ENCODE measurements at places on chromosomes 2 and 18.

DNA sequence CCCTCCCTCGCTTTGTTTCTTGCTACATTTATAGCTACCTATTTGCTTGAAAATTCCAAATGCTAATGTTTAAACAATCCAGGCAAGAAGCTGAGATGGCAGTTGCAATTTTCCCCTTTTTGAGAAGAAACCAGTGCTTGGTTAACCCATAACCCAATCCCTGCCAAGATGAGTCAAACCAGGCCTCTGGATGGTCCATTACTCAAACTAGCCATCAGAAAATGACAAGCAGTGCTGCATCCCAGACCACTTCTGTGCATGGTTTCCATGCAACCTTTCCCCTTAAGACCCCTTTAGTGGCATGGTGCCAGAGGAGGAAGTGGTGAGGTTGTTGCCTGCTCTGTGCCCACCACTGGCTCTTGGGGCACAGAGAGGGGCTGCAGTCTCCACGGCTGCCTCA lies 131.2 kb upstream of the RMP24 start:
- DNase-seq = no peak

DNA sequence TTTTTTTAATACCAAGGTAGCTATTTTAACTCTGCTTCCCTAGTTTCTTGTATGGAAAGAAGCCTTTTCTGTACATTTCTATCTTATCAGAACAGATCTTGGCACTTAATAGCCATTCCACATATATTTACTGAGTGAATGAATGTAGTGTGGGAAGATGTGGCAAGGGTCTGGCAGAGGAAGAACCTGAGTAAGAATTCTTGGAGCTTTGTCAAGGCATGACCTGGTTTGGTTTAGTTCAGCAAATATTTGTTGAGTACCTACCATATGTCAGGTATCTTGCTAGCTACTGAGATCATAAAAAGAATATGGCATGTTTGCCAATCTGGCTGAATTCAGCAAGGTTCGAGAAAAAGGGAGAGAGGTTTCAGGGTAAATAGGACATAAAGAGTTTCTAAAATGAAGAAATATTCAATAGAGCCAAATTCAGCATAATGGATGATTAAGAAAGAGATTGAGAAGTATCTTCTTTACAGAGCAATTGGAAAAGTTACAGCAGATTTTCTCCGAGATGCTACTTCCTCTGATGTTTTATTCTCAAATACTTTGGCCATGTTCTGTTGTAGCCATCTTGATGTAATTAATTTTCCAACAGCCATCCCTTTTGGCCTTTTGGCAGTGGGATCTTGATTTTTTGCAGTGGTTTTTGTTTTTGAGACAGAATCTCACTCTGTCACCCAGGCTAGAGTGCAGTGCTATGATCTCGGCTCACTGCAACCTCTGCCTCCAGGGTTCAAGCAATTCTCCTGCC lies 21.7 kb upstream of the MEP1B start:
- DNase-seq = no peak

- no peak for DNase-seq
Measured at GRCh38 chr18:35508030-35508429, 10.3 kb upstream of the INO80C start.

- no peak for DNase-seq
Measured at GRCh38 chr2:28721601-28722191, 29.9 kb upstream of the PPP1CB start.

DNA sequence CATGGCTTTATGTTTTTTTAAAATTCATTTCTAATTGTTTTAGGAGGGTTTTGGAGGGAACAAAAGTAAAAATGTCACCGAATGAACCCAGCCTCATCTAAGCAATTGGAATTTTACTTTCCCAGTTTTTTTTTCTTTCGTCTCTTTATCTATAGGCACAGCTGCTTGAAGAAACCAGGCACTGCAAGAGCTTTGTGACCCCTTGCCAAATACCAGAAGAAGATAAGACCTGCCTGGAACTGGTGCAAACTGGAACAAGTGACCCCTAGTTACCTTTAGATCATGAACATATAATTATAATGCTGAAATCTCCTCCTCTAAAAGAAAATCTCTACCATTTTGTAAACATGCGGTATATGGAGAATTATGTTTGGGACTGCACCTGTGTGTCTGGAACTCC lies 100.9 kb downstream of the TSN start:
- no peak for DNase-seq

- DNase-seq = no peak
Measured at GRCh38 chr2:203412546-203413331, 84.5 kb downstream of the ABI2 start.

DNA sequence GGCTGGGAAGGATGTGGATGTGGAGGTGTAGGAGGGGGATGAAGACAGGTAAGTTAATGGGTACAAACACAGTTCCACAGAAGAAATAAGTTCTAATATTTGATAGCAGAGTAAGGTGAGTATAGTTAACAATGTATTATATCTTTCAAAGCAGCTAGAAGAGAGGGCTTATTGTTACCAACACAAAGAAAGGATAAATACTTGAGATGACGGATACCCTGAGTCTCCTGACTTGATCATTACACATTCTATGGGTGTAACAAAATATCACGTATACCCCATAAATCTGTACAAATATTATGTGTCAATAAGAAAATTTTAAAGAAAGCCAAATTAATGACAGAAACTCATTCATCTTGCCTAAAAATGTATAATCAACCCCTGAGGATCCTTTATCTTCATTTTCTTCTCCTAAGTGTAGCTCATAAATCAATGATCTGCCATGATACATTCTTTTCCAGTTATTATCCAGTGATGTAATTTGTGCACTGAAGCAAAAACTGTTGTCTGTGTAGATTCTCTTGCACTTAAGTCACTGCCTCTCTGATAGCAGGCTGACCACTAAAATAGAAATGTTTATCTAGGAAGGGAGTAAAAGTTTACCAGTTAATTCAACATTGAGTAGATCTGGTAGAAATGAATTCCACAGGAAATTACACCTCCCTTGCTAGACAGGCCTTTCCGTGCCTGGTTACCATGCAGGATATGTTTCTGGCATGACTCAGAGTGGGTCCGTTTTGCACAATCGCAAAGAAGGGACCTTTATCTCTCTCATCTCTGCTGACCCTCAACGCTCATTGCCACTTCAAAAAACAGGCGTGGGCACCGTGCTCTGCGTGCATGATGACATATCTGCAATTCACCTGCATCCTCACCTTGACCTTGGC lies 249.7 kb upstream of the NCKAP5 start:
- no peak for DNase-seq

GRCh38 chr2:157443090-157443489 lies 799 bp downstream of the CYTIP start:
- peak; percentile 51 for DNase-seq

GRCh38 chr2:222774941-222775340 lies 85.9 kb upstream of the ACSL3 start:
- no peak for DNase-seq

GRCh38 chr2:25920786-25921415 lies 42.6 kb upstream of the ASXL2 start:
- DNase-seq = no peak

DNA sequence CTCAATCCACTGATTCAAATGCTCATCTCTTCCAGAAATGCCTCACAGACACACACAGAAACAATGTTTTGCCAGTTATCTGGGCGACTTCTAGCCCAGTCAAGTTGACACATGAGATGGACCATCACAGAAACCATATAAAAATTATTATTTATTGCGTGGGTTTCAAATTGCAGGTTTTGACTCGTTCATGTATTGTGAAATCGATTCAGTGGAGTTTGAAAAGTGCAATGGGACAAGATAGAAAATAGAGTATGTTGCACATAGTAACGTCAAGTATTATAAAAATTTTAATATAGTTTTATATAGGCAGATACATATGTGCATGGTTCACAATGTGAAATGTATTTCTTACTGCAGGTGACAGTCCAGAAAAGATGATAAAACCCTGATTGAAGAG lies 100.8 kb downstream of the MRPS9 start:
- DNase-seq = no peak

GRCh38 chr2:147648471-147648870 lies 196.4 kb upstream of the ACVR2A start:
- no peak for DNase-seq

DNA sequence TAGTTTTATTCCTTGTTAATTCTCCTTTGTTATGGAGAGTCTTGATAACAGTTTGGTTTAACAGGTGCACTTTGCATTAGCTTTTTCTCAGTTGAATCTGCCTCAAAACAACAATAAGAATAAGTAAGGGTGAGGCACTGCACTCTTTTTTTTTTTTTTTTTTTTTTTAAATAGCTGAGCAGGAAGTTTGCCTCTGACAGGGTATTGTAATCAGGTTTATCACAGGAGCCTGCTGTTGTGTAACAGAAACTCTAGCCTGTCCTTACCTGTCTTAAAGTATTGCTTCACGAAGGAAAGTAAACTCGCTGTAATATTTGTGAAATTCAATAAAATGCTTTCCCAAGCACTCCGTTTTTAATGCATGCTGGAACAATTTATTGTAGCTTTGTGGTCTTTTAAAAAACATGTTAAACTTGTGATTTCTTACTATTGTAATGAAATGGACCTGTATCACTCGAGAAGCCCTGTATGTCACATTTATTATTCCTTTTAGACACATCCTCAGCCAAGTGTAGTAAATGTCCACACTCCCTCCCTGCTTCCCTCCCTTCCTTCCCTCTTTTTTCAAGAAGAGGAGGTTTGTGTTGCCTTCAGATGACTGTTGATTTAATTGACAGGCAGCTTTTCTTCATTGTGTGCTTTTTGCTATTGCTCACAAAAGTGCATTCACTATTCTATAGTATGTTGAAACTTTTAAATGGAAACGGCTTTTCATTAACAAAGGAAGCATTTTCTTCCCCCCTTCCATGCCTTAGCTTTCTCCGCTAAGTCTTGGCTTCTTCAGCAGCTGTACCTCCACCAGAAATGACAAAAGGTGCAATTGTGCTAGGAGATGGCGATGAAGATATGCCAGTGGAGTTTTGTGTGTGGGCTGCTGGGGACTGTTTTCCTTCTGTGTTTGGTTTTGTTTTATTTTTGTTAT lies 52.7 kb downstream of the TAF1B start:
- DNase-seq = no peak

DNA sequence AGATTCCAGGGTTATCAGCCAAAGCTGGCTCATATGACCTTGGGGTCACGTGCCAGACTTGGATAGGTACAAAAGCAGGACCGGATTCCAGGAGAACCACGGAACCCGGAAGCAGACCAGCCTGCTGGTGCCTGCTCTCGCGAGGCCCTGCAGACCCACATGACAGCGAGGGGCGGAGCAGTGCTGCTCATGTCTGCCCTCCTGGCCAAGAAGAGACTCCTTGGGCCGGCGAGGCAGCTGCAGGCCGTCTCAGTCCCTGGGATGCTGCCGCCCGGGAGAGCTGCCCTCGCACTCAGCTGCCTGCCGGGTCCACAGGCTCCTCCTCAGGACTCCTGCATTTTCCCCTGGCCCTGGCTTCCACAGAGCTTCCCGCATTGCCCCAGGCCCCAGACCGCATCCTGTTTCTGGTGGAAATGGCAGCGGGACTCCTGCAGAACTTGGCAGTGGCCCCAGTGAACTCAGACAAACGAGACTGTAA lies 739.5 kb downstream of the SOCS6 start:
- no peak for DNase-seq

DNA sequence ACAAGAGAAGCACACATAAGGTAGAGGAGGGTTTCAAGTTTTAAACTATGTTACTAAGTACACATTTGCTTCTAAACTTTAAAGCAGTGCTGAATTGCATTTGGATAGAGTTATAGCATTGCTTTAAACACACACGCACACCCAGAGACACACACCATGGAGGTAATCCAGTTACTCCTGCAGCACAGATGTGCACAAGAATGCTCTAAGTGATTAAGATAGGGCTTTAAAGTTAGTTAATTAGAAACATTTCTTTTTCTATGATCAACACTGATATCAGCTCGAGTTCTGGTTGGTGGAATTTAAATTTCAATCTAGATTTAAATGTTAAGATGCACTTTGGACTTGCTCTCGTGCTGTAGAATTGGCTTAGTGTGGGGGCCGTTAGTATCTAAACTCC lies 492.3 kb downstream of the ZEB2 start:
- no peak for DNase-seq

DNA sequence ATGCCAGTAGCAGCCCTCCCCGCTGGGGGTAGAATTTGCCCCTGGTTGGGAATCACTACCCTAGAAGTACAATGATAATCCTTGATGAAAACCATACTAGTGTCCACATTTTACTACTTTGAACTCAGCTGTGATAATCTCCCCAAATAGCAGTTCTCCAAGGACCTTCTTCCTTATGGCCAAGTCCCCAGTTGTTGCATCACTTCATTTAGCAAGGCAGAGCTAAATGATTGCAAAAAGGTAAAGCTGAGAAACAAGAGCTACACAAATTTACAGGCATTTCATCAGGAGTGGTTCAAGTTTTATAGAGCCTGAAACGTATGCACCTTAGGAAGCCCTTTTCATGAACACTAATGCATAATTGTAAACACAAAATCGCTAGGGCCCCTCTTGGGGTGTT lies 44.9 kb upstream of the REL start:
- no peak for DNase-seq

DNA sequence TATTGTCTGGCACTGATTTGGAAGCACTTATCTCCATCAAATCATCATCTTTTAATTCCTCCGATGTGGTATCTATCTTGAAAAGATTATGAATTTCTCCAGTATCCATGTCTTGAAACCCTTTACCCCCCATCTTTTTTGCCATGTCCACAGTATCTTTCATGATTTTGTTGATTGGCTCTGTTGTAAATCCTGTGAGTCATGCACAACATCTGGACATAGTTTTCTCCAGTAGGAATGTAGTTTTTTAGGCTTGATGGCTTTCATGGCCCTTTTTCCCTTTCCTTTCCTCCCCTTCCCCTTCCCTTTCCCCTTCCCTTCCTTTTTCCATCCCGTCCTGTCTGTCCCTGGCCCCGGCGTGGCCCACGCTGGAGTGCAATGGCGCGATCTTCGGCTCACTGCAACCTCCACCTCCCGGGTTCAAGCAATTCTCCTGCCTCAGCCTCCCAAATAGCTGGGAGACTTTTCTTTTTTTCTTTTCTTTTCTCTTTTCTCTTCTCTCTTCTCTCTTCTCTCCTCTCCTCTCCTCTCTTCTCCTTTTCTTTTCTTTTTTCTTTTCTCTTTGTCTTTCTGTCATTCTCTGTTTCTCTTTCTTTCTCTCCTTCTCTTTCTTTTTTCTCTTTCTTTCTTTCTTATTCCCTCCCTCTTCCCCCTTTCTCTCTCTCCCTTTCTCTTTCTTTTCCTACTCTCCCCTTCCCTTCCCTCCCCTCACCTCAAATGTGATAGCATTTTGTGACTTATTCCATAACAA lies 18.4 kb upstream of the ZNF638 start:
- DNase-seq = no peak

- no peak for DNase-seq
Measured at GRCh38 chr2:172216477-172216876, 113.8 kb upstream of the DLX2 start.

Measured in OCI-LY7 (cell line).